Erythroblast (primary cell): ENCODE measurements at places on chromosomes 2 and 18.

- peak; percentile 3 for DNase-seq
These were observed 172.6 kb upstream of the BCL2L11 start for GRCh38 chr2:110948027-110948674.

- no peak for DNase-seq
These were observed 69.7 kb upstream of the ARL4C start for GRCh38 chr2:234566622-234567021.

GRCh38 chr2:213167271-213167930, 16.0 kb upstream of the IKZF2 start:
- no peak for DNase-seq

GRCh38 chr2:141311430-141311829, 819.4 kb downstream of the LRP1B start:
- DNase-seq, result no peak
